CD4-positive, alpha-beta T cell treated with Interleukin-6 at 100 ng/mL for 8 hours (primary cell): ENCODE measurements at places on chromosomes 5 and 9.

GRCh38 chr9:131657037-131657377 lies 82.9 kb downstream of the RAPGEF1 start:
- DNase-seq: peak; percentile 30

DNA sequence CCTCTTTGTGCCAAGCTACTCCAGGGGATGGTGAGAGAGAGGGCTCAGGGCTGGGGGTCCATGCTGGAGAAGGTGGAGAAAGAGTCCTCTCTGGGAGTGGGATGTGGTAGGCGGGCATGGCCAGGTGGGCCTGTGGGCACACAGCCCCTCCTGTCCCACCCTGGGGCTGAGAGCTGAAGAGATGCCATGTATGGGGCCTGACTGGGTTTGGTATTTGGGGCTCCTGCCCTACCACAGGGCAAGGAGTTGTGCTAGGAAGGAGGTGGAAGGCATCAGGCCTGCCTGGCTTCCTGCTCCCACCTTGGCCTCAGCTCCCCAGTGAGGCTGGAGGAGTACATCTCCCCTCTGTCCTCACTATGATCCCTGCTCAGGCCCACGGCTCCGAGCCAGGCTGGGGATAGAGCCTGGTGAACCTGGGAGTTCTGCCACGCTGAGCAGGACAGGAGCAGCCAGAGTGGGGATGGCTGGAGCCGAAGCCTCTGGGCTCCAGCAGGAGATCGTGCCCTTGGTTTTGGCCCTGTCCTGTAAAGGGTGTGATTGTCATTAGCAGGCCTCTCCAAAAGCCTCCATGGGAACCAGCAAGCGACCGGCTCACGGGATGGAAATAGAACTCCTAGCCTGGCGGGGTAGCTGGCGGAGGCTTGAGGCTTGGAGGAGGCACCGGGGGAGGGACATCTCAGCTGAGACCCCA lies 75.5 kb downstream of the CACNA1B start:
- no peak for DNase-seq

DNA sequence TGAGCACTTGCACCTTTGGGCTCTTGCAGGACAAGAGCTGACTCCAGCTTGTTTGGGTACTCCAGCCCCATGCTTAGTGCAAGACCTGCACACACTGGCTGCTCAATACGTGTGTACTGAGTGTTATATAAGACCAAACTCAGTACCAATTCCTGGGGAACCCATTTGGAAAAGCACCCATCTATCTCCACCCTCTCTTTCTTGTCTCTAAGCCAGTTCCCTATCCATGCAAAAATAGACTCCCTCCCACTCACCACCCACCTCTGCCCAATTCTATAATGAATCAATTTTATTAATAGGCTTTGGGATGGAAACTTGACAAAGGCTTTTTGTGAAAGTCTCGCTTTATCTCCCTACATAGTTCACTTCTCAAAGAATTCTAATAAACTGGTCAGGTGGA lies 60.9 kb upstream of the CPLX2 start:
- DNase-seq: no peak

GRCh38 chr9:4108754-4109465 lies 191.0 kb downstream of the GLIS3 start:
- DNase-seq: no peak

GRCh38 chr9:74379718-74380117 lies 117.4 kb upstream of the RORB start:
- no peak for DNase-seq
